Natural killer cell (primary cell): ENCODE measurements at places on chromosomes 2 and 18.

GRCh38 chr2:174383796-174384195 lies 11.7 kb upstream of the SCRN3 start:
- no peak for DNase-seq

GRCh38 chr18:68484241-68484640 lies 230.7 kb downstream of the TMX3 start:
- no peak for DNase-seq

DNA sequence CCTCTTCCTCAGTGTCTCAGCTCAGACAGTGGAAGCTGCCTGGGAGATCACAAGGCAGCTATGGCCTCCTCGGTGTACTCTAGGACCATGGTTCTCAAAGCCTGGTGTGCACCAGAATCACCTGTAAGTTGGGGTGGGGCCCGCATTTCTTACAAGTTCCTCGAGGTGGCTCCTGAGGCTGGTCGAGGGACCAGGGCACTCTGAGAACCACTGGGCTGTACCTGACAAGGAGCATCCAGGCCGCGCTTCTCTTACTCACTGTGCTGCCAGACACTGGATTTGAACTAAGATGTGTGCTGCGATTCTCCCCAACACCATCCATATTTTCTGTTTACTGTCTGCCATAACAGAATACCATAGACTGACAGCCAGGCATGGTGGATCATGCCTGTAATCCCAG lies 59.5 kb downstream of the DIPK1C start:
- no peak for DNase-seq

DNA sequence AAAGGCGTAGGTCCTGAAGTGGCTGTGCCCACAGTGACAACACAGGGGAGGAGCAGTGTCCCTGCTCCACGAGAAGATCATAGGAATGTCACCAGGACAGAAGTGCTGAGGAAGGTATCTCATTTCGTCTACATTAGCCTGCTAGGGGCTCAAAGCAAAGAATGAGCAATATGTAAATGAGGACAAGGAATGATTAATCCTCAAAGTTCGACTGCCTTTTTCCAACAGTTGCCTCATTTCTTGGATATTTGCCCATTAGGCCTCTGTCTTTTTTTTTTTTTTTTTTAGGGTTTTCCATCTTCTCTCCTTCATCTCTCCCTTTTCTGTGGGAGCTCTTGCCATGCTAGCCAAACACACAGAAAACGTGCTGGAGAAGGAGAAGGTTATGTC lies 105.2 kb upstream of the ARHGAP28 start:
- no peak for DNase-seq

DNA sequence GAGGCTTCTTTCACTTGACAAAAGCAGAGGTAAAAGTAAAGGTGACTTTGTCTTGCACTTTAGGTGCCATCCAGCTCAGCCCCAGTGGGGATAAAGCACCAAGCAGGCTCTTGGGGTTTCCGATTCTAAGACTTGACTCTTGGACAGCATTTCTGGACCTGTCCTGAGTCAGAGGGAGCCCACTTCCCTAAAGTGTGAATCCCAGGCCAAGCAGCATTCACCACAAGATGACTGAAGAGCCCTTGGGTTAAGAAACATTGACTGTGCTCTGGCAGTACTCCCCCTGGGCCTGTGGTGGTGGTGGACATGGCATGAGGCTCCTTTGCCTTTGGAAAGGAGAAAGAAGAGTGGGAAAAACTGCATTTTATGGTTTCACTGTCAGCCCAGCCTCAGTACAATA lies 638.0 kb upstream of the VRK2 start:
- DNase-seq: no peak

- DNase-seq: no peak
Measured at GRCh38 chr2:240423788-240424191, 11.7 kb upstream of the GPC1 start.
